Calu3 (cell line): ENCODE measurements at places on chromosomes 16 and 17.

- no peak for DNase-seq
These were observed 149.8 kb downstream of the CDH13 start for GRCh38 chr16:82776470-82777146.

GRCh38 chr16:27291106-27291505 is 22.5 kb upstream of the NSMCE1 start:
- no peak for DNase-seq

DNA sequence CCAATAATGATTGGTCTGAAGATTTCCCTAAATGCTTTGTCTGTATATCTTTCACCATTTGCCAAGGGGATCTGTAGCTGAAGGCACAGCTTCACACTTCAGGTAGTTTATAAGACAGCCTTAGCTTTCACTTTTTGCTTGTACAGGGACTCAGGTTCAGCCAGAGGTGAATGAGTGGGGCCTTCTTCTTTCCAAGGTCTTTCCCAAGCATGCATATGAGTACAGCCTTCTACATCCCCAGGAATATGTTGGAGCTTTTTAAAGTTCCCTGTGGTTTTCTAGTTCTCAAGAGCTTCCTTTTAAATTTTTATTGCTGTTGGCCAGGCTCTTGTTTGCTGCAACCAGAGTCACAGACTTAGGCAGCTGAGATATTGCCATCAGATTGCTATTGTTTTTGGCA is 17.9 kb upstream of the SPDYE4 start:
- DNase-seq = no peak

DNA sequence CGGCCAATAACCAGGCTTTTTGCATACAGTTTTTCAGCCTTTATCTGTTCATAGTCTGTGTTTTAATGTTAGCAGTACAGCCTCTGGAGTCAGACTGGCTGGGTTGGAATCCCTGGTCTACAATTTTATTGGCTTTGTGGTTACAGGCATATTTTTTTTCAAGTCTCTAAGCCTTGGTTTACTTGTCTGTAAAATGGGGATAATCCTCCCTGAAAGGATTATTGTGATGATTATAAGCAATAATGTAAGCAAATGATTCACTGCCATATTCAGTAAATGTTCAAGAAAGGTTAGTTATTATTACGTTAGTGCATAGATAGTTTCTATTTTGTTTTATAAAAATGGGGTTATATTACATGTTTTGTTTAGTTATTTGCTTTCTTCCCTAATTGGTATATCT is 15.7 kb downstream of the COX10 start:
- DNase-seq = no peak

GRCh38 chr17:38996660-38997337 is 29.6 kb upstream of the FBXO47 start:
- DNase-seq = no peak

DNA sequence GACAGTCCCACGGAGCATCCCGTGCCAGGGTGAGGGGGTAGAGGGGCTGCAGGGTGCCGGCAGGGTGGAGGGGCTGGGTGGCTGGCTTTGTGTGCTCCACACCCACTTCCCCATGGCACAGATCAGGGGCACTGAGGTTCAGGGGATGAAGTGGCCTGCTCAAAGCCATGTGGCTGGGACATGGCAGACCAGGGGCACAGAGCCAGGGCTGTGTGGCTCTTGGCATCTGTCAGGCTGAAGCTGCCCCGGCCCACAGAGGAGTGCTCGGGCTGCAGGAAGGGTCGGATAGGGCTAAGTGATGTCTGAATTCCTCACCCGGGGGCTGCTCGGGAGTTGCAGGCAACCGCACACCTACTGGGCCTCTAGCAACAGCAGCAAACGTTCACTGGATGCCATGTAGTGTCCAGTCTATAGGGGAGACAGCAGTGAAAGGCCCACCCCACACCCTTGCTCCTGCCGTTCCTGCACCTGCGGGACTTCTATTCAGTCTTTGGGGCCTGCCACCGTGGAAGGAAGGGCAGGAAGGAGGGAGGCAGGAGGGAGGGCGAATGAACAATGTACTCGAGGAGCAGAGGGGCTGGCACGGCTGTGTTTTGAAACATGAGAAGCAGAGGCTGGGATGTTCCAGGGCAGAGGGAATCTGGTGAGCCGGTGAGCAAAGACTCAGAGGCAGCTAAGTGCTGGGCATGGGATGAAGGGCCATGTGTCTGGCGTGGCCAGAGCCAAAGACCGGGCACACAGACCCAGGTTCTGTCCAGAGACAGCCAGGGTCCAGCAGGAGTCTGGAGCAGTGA is 15.1 kb downstream of the SLC5A10 start:
- no peak for DNase-seq

GRCh38 chr16:64784635-64785034 is 337.2 kb downstream of the CDH11 start:
- no peak for DNase-seq

DNA sequence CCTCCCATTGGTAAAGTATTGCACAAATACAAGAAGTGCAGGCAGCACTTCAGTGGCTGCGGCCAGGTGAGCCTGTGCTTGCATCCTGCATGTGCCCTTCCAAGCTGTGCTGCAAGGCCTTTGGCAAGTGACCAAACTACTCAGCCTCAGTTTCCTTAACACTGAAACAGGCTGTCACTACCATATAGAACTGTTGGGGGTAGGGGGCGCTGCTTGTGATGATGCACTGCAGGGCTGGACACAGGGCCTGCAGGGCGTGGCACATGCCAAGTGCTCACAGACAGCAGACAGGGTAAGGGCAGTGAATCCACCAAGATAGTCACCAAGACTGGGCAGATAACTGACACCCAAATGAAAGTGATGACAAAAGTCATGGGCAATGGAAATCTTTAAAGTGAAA is 65.6 kb upstream of the SREBF1 start:
- DNase-seq = no peak

GRCh38 chr16:85553436-85554113 is 59.5 kb upstream of the GSE1 start:
- peak; percentile 68 for DNase-seq

DNA sequence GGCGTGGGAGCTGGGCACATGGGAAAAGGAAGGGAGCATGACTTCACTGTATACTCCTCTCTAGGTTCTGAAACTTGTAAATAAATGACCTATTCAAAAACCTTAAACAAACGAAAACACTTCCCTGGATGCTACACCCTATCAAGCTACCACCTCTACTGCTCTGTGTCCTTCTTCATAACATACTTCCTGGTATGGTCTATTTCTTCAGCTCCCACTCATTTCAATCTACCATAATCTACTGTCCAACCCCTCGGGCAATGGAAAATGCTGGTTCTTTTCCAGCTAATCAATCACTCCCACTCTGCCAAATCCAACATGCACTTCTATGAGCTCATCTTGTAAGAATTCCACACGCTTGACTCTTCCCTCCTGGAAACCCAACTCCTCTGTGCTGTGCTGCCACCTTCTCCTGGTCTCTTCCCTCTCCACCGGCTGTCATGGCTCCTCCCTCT is 42.4 kb downstream of the AMFR start:
- peak; percentile 15 for DNase-seq

DNA sequence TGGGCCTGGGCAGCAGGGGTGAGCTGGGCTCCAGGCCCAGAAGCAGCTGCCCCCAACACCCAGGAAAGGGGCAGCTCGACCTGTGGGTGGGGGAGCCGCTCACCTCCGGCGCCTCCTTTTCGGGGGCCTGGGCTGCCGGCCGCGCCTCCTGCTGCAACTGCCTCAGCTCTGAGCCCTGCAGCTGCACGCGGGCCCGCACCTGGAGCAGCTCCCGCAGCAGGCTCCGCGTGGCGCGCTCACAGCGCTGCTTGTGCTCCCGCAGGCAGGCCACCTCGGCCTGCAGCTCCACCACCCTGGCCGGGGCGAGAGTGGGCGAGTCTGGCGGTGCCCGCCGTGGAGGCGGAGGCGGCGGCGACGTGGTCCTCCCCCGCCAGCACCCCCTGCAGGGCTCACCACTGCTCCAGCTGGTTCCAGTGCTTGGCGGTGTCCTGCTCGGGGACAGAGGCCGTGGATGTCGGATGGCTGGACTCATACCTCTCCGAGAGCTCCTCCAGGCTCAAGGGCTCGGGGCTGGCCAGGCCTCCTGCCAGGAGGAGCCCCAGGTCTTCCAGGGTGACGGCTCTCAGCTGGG is 868 bp downstream of the CCDC154 start:
- no peak for DNase-seq

- no peak for DNase-seq
These were observed 1.8 kb upstream of the TEX2 start for GRCh38 chr17:64264891-64265290.

DNA sequence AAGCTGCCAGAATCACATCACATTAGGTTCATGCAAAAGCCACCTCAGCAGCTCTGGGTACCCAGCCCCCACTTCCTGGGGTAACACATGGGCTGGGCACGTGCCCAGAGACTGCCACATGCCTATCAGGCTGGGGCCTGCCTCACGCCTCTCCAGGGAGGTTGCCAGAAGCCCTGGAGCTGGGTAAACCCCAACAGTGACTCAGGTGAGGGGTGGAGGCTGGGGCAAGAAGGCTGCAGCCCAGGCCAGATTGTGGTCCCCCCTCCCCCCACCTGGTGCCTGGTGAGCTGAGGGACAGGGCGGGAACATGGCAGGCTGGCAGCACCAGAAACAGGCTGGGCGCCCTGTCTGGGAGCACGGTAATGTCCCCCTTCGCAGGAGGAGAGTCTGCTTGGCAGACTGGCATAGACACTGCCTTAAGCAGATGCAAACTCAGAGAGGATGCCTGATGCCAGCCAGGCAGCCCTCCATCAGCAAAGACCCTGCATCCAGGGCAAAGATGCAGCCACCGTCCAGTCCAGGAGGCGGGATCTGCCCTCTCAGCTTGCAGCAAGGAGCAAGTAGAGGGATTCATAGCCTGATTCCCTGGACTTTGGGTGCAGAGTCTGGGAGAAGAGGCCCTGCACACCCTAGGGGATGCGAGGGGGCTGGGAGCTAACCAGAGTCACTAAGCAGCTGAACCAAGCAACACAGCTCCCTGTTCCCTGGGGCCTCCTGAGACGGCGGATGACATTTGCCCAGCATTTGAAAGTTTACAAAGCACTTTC is 28.8 kb downstream of the NGFR start:
- peak; percentile 71 for DNase-seq

DNA sequence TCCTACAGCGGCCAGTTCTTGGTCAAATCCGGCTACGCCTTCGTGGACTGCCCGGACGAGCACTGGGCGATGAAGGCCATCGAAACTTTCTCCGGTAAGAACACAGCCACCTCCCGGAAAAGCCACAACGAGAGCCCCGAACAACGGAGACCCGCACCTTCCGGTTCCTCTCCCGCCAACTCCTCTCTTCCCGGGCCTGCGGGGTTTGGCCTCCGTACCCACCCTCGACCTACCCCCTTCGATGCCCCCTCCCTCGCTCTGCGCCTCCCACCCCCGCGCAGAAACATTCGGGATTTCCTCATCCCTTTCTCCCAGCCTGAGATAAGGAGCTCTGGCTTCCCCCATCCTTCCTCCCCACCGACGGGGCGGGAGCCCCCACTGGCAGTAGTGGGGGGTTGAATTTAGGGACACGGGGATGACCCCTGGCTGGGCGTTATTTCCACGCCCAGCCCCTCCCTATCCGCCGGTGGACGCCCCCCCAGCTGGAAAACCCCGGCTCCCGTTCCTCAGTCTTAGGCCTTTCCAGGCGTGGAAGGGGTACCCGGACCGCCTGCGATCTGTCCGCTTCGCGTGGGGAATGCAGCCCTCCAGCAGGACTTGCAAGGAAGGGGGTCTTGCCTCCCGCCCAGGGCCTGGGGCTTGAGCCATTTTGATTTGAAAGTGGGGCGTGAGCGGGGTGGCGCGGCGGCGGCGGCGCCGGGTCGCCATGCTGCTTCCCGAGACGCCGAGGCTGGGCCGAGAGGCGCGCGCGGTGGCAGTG is 822 bp downstream of the IGF2BP1 start:
- no peak for DNase-seq

DNA sequence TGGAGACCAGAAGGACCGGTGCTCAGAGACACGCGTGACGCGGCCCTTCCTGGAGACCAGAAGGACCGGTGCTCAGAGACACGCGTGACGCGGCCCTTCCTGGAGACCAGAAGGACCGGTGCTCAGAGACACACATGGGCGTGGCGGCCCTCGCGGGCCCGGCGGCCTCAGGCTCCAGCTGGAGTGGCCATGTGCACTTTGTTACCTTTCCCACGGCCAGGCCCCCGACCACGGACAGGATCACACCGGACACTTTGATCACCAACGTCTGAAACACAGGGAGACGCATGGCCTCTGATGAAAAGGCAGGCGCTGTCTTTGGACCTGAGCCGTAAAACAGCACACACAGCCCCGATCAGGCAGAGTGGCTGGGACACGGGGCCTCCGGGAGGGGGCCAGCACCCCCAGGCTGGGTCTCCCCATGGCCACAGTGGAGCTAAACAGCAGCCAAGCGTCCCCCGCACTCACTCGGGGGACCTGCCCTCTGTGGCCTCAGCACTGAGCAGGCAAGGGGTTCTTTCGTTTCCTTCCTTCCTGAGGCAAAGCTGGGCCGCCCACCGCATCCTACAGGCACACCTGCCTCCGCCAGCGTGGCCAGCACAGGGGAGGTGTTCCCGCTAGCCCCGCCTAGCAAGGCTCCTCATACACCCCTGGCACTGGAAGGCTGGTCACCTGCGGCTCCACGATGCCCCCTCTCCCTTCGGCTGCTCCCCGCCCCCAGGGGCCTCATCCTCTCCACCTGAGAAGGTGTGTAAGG is 13.3 kb upstream of the CCDC154 start:
- DNase-seq = no peak

GRCh38 chr16:31110106-31111034 is 2.2 kb downstream of the BCKDK start:
- no peak for DNase-seq

DNA sequence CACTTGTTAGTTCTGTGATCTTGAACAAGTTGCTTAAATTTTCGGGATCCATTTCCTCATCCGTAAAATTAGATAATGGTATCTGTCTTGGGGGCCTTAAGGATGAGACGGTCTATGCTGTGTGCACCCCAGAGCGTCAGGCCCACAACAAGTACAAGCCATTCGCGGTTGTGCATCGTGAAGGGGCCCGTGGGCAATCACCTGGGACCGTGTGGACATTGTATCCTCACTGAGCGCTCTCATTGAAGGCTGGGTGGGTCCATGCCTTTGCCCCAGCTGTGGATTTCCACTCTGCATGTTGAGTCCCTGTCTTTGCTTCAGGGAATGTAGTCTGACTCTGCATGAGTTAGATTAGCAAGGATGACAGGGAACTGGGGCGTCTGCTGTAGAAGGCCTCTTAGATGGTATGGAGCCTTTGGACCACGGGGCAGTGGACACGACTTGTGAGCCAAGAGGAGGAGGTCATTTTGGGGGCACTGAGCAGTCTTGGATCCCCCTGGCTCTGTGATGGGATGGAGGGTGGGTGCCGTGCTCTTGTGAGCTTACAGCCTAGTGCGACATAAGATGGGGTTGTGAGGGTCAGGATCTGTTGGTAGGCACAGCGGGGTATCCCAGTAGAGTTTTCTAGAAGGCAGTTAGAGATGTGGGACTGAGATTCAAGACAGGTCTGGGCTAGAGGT is 89.5 kb downstream of the SNX29 start:
- DNase-seq = no peak

DNA sequence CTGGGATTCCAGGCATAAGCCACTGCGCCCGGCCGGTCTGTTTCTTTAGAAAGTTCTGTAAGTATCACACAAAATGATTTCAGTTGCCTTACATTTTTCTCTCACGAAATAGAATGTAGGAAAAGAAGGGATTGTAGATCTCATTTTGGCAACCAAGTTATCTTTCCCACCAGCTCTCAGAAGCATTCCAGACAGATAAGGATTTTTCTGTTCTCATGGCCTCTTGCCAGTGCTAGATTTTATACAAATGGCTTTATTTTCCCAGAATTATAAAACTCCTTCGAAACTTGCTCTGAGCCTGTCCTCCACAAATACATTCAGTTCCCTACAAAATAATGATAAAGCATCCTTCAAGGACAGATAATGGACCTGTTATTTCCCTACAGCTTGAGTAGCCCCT is 46.9 kb downstream of the LCMT1 start:
- DNase-seq = no peak
